Suprapubic skin (tissue), 4 donors: ENCODE measurements at places on chromosomes 1 and 21. TPM values are rescaled to one million over a fixed set of nuclear protein-coding genes. Genes with fewer than 3 reads are reported as not detected.
A peak's percentile ranks its signal among the peaks of the same experiment; 100 is the strongest.

CLCA2 gene
- 49.3 TPM for total RNA-seq

- H3K4me3 ChIP-seq = no peak overlapping the region
- no peaks in the 10 kb centered on the region for H3K36me3 ChIP-seq
- DNase-seq = no peak
These were observed 620.2 kb downstream of the PLPP3 start for GRCh38 chr1:55959136-55959548.

- no peaks in the 10 kb centered on the region for H3K27me3 ChIP-seq
- no peak overlapping the region for H3K4me3 ChIP-seq
- no peak for DNase-seq
- H3K4me1 ChIP-seq = peaks cover 7% of the 10 kb centered on the region
- no peak overlapping the region for H3K27ac ChIP-seq
These were observed 134.6 kb downstream of the TSEN15 start for GRCh38 chr1:184186167-184186566.

C1QTNF12 gene
- 7.6 TPM for total RNA-seq

- no peak overlapping the region for H3K27ac ChIP-seq
- H3K27me3 ChIP-seq = no peaks in the 10 kb centered on the region
- no peak for DNase-seq
- peaks cover 13% of the 10 kb centered on the region for H3K4me1 ChIP-seq
- no peaks in the 10 kb centered on the region for H3K36me3 ChIP-seq
These were observed 33.6 kb upstream of the RAB4A start for GRCh38 chr1:229237320-229237719.

- no peak for DNase-seq
- no peak overlapping the region for H3K4me3 ChIP-seq
- no peak overlapping the region for H3K27ac ChIP-seq
- no peaks in the 10 kb centered on the region for H3K36me3 ChIP-seq
- no peaks in the 10 kb centered on the region for H3K4me1 ChIP-seq
These were observed 143.4 kb downstream of the SYF2 start for GRCh38 chr1:25088946-25089345.

FCRL4 gene
- total RNA-seq = not detected

GRCh38 chr1:167060141-167061072, 29.8 kb downstream of the GPA33 start:
- H3K27ac ChIP-seq = no peak overlapping the region
- peaks cover 6% of the 10 kb centered on the region for H3K4me1 ChIP-seq
- DNase-seq = no peak
- H3K27me3 ChIP-seq = peaks cover 13% of the 10 kb centered on the region
- no peaks in the 10 kb centered on the region for H3K36me3 ChIP-seq

SORT1 gene
- 36.8 TPM for total RNA-seq

GRCh38 chr1:157993147-157993917, at the start of gene KIRREL1:
Gene KIRREL1, plus strand, starts transcription at chr1:157993645. Its CDS starts 32 bp downstream, at chr1:157993677.
- H3K27me3 ChIP-seq = no peaks in the 10 kb centered on the region
- peak within 1 kb of the TSS; percentile 92 for H3K27ac ChIP-seq
- peak within 1 kb of the TSS; percentile 87 for H3K4me3 ChIP-seq
- H3K4me1 ChIP-seq = peaks cover 32% of the 10 kb centered on the region
- no peaks in the 10 kb centered on the region for H3K36me3 ChIP-seq
- DNase-seq = peak; percentile 82

DNA sequence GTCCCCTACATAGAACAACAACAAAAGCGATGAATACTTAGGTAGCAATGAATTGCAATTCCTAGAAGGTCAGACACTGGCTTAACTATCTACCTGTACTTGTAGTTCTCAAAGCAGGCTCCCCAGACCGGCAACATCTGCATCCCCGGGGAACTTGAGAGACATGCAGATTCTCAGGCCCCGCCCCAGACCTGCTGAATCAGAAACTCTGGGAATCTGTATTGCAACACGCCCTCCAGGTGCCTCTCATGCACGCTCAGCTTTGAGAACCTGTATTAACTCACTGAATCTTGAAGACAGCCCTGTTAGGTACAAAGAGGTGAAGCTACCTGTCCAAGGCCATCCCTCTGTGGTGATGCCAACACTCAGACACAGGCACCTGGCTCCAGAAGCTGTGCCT, 128.1 kb downstream of the KAZN start:
- peaks cover 2% of the 10 kb centered on the region for H3K4me1 ChIP-seq
- no peak overlapping the region for H3K27ac ChIP-seq
- H3K27me3 ChIP-seq = no peaks in the 10 kb centered on the region
- DNase-seq = no peak

GRCh38 chr1:178578541-178578940, 65.6 kb downstream of the TEX35 start:
- H3K36me3 ChIP-seq = no peaks in the 10 kb centered on the region
- H3K27me3 ChIP-seq = no peaks in the 10 kb centered on the region
- DNase-seq = no peak
- no peak overlapping the region for H3K27ac ChIP-seq
- H3K4me1 ChIP-seq = no peaks in the 10 kb centered on the region
- H3K4me3 ChIP-seq = no peak overlapping the region

TMPRSS15 gene
- total RNA-seq = not detected

ZNF593OS gene
- total RNA-seq = not detected

DNA sequence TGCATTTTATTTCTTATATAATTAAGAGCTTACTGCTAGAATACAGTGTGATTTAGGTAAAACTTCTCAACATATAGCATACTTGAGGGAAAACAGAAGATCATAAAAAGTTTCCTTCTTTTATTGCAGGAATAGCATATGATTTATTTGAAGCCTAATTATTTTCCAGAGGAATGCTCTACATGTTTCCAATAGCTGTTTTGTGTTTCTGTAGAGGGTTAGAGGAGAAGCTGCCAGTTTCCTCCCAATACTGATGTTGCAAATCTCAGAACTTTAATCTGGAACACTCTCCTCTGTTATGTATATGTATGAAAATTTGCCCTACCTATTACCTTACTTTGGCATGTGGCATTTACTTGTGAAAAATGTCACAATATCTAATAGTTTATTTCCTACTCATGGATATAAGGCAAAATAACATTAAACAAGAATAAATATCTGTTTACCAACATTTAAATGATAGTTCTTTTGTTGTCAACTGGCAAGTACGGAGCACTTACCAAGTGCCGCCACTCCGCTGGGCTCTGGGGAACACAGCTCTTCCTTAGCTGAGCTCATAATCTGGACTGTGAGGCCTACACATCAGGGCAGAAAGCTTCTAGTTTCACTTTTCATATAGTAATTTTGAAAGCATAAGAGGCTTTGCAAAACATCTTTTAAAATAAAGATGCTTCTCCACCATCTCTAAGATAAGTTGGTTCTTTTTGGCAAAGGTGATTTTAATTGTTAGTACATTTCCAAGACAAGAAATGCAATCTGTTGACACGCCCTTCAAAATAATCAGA, 239.8 kb upstream of the C1orf105 start:
- peak overlapping the region; percentile 82 for H3K27ac ChIP-seq
- no peaks in the 10 kb centered on the region for H3K36me3 ChIP-seq
- peak overlapping the region; percentile 21 for H3K4me3 ChIP-seq
- peaks cover 32% of the 10 kb centered on the region for H3K4me1 ChIP-seq

DNA sequence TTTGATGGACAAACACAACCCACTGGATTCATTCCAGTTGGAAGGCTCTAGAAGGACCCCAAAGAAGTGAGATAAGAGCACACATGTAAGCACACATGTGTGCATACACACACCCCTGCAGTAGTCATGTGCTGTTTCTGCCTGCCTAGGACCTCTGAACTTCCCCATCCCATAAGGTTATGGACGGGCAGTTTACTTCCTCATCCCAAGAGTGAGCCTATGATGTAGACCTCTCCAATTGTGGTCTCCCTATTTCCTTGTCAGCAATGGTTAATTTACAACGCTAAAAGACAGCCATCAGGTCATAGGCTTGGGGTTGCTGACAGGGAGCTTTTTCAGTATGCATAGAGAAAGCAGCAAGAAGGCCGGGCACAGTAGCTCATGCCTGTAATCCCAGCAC, 15.4 kb upstream of the ADAR start:
- no peak overlapping the region for H3K4me3 ChIP-seq
- peaks cover 3% of the 10 kb centered on the region for H3K36me3 ChIP-seq
- H3K27me3 ChIP-seq = no peaks in the 10 kb centered on the region
- H3K4me1 ChIP-seq = peaks cover 16% of the 10 kb centered on the region
- no peak overlapping the region for H3K27ac ChIP-seq
- DNase-seq = no peak

- H3K4me1 ChIP-seq = peaks cover 62% of the 10 kb centered on the region
- H3K4me3 ChIP-seq = no peak overlapping the region
- no peaks in the 10 kb centered on the region for H3K36me3 ChIP-seq
- H3K27me3 ChIP-seq = no peaks in the 10 kb centered on the region
- H3K27ac ChIP-seq = no peak overlapping the region
These were observed 4.7 kb downstream of the TGFBR3 start for GRCh38 chr1:91881280-91881679.

DNA sequence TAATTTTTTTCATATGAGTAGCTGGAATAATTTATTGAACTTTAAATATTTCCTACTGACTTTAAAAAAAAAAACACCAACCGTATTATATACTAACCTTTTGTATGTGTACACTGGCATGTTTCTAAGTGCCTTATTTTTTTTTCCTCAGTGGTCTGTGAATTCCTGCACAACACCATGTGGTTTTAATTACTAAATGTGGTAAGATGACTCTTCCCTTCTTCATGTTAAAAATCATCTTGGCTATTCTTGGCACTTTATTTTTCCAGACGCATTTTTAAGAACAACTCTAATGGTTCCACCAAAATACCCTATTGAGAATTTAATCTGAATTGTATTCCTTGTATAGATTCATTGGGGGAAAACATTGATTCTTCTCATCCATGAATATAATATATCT, 28.4 kb downstream of the PPP2R5A start:
- DNase-seq = no peak
- H3K4me3 ChIP-seq = no peak overlapping the region

C1orf52 gene
- 18.2 TPM for total RNA-seq

GRCh38 chr21:29033301-29033700, 8.8 kb downstream of the USP16 start:
- H3K4me3 ChIP-seq = no peak overlapping the region
- peaks cover 86% of the 10 kb centered on the region for H3K36me3 ChIP-seq
- H3K27me3 ChIP-seq = no peaks in the 10 kb centered on the region
- DNase-seq = no peak
- peaks cover 7% of the 10 kb centered on the region for H3K4me1 ChIP-seq

DNA sequence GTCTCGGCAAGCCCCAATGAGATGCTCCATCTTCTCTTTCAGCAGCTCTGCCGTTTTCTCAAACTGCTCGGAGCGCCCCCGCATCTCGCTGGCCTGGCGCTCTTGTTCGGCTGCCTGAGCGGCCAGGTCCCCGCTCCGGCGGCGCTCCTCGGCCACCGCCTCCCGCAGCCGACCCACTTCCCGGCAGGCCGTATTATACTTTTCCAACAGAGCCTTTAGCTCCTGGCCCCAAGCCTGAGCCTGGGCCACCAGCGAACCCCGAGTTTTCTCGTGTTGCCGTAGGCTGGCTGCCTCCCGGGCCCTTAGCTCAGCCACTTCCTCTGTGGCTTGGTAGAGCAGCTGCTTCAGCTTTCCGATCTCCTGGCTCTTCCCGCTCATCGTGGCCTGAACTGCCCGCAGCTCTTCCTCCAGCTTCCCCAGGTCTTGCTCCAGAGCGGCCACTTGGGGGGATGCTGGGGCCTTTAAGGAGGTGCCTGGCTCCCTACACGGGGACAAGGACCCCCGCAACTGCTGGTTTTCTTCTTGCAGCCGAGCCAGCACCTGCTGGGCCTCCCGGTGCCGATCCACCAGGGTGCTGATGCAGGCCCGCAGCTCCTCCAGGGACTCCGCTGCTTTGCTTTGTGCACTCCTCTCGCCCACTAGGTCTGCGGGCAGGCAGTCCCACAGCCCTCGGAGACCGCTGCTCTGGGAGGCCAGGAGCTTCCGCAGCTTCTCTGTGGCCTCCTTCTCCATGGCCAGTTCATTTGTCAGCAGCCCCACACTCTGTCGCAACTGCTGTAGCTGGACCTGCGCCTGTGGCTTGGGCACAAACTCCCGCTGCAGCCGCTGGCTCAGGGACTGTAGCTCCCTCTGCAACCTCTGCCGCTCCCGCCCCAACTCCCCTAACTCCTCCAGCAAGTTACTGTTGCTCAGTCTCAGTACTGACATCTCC, 13.4 kb upstream of the PIAS3 start:
- H3K27ac ChIP-seq = peak overlapping the region; percentile 80
- H3K27me3 ChIP-seq = no peaks in the 10 kb centered on the region
- H3K4me3 ChIP-seq = peak overlapping the region; percentile 50
- H3K4me1 ChIP-seq = peaks cover 21% of the 10 kb centered on the region
- H3K36me3 ChIP-seq = no peaks in the 10 kb centered on the region
- DNase-seq = peak; percentile 87

DNA sequence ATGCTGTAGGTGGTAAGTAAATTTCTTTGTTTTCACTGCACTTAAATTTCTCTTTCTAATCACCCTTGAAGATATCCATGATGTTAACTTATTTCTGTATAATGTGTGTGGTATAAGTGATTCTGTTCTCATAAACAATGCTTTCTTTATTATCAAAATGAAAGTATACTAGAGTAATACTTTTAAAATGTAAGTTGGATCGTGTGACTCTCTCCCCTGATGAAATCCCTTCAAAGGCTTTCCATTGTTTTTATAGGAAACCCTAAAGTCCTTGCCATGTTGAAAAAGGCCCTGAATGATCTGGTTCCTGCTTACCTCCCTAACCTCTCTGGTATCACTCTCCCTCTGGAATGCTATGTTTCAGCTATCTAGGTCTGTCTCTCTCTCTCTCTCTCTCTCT, 191.1 kb upstream of the LHX8 start:
- no peaks in the 10 kb centered on the region for H3K4me1 ChIP-seq
- no peak overlapping the region for H3K4me3 ChIP-seq
- no peaks in the 10 kb centered on the region for H3K27me3 ChIP-seq
- DNase-seq = no peak

- H3K27ac ChIP-seq = no peak overlapping the region
- H3K4me1 ChIP-seq = no peaks in the 10 kb centered on the region
- no peaks in the 10 kb centered on the region for H3K36me3 ChIP-seq
- no peak for DNase-seq
- H3K27me3 ChIP-seq = no peaks in the 10 kb centered on the region
These were observed 246.6 kb upstream of the CACYBP start for GRCh38 chr1:174753131-174753530.

GRCh38 chr1:203088441-203088840, 2.6 kb upstream of the MYOG start:
- no peaks in the 10 kb centered on the region for H3K36me3 ChIP-seq
- no peaks in the 10 kb centered on the region for H3K27me3 ChIP-seq
- no peaks in the 10 kb centered on the region for H3K4me1 ChIP-seq
- DNase-seq = peak; percentile 56
- no peak overlapping the region for H3K4me3 ChIP-seq

DNA sequence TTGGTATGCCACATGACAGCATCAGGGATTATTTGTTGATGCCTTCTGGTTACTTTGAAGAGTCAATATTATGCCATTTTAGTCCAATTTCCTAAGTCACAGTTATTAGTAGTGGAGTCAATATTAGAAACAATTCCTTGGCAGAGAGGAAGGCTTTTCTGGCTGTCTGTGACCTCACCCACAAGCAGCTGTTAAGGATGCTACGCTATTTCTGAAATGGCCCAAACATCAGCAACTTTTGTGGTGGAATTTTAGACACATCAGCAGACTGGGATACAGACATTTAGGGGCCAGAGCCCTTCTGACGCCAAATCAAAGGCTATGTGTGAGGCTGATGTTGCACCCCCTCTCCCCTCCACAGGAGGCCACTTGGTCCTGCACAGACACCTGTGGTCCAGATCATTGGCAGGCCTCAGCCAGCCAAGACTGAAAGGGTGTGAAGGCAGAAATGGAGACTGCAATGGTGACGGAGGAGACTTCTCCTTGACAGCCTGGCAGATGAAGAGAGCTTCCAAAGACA, 9.2 kb upstream of the RXRG start:
- H3K27ac ChIP-seq = no peak overlapping the region
- H3K36me3 ChIP-seq = no peaks in the 10 kb centered on the region
- H3K4me1 ChIP-seq = no peaks in the 10 kb centered on the region
- peaks cover 4% of the 10 kb centered on the region for H3K27me3 ChIP-seq
